ENCODE measurements at places on chromosomes 7 and 10.
A peak's percentile ranks its signal among the peaks of the same experiment; 100 is the strongest.

GRCh38 chr7:99473315-99473596 lies 566 bp downstream of the ZNF789 start:
- DNase-seq, result no peak

DNA sequence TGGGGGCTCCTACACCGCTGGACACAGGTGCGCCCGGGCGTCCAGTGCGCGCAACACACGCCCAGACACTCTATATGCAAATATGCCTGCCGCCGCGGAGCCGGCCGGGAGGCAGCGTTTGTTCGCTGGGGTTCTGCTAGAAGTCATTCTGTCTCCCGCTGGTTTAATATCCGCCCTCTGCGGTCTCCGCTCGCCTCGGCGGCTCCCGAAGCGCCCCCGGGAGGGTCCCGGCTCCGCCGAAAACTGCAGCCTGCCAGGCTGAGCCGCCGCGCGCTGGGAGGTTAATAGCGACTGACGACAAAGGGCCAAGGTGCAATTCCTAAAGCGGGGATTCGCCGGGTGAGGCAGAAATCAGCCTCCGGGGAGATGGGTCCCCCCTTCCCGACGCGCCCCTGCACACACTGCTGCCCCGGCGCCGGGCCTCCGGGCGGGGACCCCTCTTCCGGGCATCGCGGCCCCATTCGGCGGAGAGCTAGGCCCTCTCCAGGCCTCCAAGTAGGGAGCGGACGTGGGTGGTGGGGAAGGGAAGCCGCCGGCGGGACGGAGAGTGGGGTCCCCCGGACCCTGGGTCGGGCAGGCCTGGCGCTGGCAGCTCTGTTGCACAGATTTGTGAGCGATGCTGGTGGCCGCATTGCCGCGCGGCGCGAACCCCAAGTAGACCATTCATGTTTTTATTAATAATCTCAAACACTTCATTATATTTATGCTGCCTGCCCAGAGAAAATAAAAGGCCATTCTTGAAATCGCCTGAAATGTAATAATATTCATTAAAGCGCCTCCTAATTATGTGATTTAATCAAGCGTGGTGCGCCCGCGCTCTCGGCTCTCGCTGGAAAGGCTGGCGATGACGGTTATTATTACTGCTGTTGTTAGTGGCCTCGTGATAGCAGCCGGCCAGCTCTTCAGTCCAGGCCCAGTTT lies 9.1 kb downstream of the EN2 start:
- no peak for DNase-seq

GRCh38 chr10:122140461-122140902 lies 130.6 kb upstream of the BTBD16 start:
- no peak for DNase-seq

DNA sequence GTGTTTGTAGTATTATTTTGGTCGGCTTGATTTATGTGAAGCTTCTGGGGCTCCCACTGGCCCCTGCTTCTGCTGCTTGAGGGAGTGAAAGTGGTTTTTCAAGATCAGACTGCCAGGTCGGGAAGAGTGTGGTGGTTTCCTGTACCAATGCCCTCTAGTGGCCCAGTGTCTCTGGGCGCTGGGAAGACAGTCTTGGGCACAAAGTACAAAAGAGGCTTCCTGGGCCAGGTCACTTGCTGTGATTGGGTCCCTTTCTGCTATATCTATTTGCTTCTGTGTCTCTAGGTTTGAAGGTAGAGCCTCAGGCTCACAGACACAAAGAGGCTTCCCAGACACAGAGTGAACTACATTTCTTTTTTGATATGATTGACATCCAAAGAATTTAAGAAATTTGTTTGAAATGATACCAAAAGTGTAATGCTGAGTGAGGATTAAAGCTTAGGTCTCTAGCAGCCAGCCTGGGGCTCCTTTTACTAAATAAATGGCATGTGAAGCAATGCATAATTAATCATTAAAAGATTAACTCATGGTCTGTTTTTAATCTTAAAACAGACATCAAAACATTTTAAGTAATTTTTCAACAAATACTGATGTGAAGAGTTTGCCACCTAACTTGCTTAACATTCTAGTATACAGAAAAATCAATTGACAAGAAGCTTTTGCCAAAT lies 36.3 kb downstream of the ABCB1 start:
- DNase-seq, result no peak

DNA sequence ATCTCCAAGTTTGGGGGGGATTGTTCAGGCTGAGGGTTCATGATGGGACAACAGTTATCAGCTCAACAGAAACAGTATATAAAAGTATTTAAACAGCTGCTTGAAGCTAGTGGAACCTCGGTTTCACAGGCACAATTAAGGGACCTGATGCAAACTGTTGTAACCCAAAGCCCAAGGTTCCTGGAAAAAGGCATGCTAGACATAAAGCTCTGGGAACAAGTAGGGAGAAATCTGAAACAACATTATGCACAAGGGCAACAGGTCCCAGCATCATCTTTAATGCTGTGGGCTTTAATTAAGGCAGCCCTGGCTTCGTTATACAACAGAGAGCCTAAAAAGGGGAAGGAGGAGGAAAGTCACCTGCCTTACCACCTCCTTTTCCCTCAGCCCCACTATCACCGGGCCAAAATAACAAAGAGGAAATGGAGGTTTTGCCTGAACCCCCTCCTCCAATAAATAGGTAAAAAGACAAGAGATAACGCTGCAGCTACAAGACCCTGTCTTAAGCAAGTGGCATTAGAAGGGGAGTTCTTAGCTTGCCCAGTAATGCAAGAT lies 83.2 kb upstream of the GPR22 start:
- no peak for DNase-seq

DNA sequence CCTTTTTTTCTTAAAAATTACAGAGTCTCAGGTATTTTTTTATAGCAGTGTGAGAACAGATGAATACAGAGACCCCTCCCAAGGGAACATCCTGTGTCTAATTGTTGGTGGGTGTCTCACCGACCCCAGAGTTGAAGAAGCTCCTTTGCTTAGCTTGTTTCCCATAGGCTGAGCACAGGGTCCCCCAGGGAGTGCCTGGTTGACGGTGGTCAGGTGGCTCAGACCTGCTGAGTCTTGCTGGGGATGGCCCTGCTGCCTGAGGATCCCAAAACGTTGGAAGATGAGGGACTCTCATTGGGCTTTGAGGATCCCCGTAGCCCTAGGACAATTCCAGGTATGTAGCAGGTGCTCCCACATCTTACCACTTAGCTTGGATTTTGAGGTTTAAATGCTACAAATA lies 19.5 kb downstream of the SCART1 start:
- no peak for DNase-seq

DNA sequence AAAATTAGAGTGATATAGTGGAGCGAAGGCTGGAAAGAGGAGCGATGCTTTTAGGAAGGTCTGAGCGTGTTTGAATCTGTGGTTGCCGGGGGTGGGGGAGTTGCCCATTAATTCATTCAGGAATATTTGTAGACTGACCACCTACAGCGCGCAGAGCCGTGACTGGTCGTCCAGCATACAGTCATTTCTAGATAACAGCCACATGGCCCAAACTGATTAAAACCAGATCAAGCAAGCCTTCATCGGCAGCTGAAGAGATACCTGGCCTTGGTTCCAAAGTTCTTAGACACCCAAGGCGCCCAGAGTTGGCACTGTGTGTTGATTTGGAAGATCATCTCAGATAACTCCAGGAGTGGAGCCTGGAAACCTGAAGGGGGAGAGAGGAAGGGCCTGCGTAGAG lies 1.7 kb downstream of the PROSER2 start:
- no peak for DNase-seq

- no peak for DNase-seq
These were observed 316.2 kb upstream of the SHH start for GRCh38 chr7:156128496-156128895.

DNA sequence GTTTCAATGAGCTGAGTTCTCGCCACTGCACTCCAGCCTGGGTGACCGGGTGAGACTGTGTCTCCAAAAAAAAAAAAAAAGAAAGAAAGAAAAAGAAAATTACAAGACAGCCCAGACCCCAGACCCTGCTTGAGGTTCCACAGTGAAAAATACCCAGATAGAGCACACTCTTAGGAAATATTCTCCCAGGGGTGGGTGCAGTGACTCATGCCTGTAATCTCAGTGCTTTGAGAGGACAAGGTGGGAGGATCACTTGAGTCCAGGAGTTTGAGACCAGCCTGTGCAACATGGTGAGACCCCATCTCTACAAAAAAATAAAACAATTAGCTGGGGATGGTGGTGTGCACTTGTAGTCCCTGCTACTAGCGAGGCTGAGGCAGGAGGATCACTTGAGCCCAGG lies 41.1 kb upstream of the GTF2IRD1 start:
- DNase-seq, result no peak

DNA sequence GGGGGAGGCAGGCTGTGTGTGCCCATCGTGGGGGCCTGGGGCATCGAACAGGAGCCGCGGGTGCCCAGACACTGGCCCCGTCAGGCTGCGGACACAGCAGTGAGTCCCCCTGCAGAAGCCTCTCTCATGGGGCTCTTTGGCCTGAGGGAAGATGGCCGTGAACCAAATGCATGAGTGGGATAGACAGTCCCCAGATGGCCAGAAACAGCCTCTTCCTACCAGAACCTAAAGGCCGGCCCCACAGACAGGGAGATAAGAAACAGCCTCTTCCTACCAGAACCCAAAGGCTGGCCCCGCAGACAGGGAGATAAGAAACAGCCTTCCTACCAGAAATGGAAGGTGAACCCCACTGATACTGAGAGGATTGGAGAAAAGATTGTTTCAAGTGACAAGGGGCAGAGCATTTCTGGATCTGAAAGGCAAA lies 16.6 kb downstream of the IDI2 start:
- no peak for DNase-seq

GRCh38 chr10:107118866-107119265 lies 45.6 kb downstream of the SORCS1 start:
- no peak for DNase-seq

DNA sequence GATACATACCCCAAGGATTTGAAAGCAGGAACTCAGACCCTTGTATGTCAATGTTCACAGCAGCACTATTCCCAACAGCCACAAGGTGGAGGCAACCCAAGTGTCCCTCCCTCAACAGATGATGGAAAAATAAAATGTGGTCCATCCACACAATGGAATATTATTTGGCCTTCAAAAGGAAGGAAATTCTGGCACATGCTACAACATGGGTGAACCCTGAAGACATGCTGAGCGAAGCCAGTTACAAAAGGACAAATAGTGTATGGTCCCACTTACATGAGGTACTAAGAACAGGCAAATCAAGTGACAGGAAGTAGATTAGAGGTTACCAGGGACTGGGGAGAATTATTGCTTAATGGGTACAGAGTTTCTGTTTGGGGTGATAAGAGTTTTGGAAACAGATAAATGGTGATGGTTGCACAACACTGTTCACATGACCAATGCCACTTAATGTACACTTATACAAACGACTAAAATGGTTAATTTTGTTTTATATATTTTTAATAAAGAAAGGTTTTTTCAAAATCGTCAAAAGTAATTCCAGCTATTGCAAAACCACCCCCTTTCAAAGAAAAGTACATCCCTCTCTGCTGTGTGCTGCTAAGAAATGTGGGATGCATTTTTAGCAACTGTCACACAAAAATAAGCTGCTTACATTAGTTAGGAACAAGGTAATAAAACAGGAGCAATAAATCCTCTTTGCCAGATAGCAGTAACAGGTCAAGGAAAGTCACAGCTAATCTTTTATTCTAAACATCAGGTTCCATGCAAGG lies 85.7 kb downstream of the GRB10 start:
- DNase-seq, result no peak

DNA sequence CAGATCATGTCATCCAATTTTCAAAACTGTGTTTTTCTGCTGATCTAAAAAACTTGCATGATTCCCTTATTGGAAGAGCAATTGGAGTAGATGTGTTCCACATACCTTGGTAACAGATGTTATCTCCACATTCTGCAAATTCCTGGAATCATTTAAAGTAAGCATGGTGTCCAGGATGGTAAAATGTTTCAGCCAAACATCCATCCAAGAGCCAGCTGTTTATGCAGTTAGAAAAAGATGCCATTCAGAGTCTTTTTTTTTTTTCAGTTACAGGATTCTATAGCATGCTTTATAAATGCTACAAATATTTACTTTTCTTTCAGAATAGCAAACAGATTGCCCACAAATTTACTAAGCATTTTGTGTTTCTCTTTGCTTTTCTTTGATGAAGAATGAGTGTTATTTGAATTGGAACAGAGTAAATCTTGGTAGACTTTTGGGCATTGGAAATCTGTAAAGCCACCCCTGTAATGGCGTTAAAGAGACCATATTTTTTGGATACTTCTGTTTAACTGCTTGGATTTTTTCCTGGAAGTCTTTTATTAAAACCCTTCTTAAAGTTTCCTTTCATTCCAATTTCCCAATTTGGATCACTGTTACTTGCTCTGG lies 149.8 kb downstream of the GNAT3 start:
- DNase-seq, result no peak

DNA sequence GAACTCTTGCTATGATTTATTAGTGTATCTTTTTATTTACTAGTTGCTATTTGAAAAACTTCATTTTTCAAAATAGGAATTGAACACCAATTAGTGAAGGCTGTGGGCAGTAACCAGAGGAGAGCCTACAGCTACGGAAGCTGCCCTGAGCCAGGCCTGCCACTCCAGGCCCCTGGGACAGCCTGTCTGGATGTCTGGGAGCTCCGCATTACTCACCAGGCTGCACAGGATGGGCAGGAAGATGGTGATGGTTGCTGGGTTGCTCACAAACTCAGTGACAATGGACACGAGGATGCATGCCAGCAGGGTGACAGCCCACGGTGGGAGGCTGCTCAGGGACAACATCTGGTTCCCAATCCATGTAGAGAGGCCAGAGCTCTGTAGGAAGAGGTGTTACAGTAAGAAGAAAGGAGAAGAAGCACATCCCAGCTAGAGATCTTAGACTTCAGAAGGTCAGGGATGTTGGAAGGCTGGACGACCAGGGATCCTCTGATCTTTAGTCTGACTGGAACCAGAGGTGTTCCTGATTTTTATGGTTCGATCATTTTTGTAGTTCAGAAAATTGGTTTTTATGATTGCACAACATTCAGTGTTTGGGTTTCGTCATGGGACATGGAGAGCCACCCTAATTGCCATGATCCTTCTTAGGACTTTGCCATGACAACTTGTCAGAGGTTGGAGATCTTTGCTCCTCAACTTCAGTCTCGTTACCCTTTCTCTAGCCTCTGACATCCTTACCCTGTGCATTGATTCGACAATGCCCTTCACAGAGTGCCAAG lies 23.2 kb downstream of the STMP1 start:
- no peak for DNase-seq

GRCh38 chr10:133237241-133237587 lies 441 bp upstream of the VENTX start:
- DNase-seq, result no peak

GRCh38 chr10:11876805-11877590 lies 53.8 kb downstream of the PROSER2 start:
- DNase-seq, result no peak

GRCh38 chr10:114094795-114095194 lies 51.1 kb downstream of the ADRB1 start:
- no peak for DNase-seq

- DNase-seq, result peak; percentile 25
These were observed 256.9 kb upstream of the NFE2L3 start for GRCh38 chr7:25894902-25895791.

DNA sequence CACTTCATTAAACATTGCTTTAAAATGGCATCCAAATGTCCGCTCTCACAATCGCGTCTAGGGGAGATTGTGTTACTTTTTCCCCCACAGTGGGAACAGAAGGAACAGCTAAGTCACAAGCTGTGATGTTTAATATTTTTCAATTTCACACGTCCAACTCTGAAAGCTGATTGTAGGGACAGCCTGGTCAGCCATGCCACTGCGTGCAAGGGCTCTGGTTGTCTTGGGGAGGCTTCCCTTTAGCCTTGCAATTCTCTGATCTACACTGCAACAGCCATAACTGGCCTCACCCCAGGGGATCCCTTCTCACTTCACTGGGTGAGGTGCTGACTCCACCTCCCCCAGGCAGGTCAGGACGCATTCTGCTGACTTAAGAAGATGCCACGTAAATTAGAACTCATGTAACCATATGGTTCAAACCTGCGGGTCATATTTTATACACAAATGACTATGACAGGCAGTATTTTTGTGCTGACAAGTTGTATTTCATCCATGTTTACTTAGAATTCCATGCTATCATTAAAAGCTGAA lies 425.2 kb upstream of the NFE2L3 start:
- DNase-seq, result no peak

Measured in stimulated activated CD8-positive, alpha-beta memory T cell treated with anti-CD3 and anti-CD28 coated beads, Interleukin-7, amount 100 ng/mL, for 4 hours (primary cell).